Fibroblast of the aortic adventitia (primary cell): ENCODE measurements at places on chromosomes 5 and 9.

GRCh38 chr5:55636177-55636576, 75.9 kb downstream of the SLC38A9 start:
- DNase-seq = peak; percentile 49

GRCh38 chr5:34483442-34484033, 172.6 kb upstream of the RAI14 start:
- DNase-seq = no peak

DNA sequence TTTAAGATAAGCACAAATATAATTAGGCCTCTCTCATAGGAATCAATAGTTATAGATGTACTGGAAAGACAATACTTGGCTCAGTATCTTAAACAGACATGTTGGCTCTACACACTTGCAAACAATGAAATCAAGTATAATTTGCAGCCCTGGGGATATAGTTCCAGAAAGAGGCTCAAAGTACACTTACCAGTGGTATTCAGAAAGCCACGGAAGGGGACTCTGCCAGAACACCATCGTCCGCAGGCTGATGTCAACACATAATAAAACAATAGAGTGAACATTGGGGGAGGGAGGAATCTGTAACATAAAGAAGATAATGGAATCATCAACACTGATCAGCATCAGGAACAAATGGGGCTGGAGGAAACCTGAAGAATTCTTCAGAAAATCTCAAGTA, 31.2 kb upstream of the EBF1 start:
- DNase-seq = no peak

DNA sequence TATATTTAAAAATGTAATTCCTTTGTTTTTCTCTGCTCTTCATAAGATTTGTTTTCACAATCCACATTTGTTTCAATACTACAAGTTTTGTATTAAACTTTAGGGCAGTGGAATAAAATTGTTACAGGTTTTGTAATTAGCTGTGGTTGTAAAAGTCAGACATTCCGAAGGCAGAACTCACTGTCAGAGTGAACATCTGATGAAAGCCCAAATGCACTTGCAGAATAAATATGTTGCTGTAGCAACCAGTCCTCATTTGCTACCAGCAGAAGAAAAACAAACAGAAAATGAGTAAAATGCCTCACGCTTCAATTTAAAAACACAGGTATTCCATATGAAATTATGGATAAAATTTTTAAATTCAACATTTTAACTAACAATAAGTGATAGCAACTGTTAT, 740.1 kb upstream of the FAM174A start:
- no peak for DNase-seq

DNA sequence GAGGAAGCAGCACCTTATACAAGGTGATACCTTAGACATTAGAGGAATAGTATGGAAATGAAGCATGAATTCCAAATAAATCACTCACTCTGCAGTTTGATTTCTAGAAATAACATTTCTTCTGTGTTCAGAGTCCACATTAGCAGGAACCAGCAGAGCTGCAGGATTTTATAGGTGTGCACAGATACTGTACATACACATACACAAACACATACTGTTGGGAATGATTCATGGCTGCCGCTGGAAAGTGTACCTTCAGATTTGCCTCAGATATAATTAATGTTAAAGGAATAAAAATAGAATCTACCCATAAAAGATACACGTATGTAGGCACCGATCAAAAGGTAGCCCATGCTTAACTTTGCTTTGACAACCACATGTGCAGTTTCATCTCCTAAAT, 578.1 kb downstream of the CSNK1G3 start:
- DNase-seq = no peak

DNA sequence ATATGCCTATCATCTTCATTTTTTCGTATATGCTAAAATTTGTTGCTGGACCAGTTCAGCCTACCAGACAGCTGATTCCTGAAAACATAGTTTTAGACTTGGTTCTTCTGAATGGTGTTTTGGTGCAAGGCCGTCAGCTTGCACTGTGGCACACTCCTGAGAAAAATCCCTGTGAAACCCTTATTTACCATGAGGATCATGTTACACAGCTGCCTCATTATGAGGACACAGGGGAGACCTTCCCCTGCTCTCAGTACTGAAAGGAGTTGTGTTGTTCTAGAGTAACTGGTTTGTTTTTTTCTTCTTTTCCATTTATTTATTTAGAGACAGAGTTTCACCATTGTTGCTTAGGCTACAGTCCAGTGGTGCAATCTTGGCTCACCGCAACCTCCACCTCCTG, 37.6 kb downstream of the MAST4 start:
- DNase-seq = no peak

- DNase-seq = no peak
These were observed 83.7 kb upstream of the SLC27A6 start for GRCh38 chr5:128881502-128882018.

- no peak for DNase-seq
These were observed 37.5 kb upstream of the CCNG1 start for GRCh38 chr5:163399923-163400322.
